ENCODE measurements at places on chromosomes 2 and 18. TPM values are rescaled to one million over a fixed set of nuclear protein-coding genes. Genes with fewer than 3 reads are reported as not detected.

FAM237A gene
- total RNA-seq = not detected

PTCD3 gene
- 87.9 TPM for total RNA-seq

RIT2 gene
- not detected for total RNA-seq

ROCK1 gene
- total RNA-seq = 25.6 TPM

ATP6V1B1 gene
- total RNA-seq = not detected

RAB6C gene
- not detected for total RNA-seq

Data from uterus (tissue), 4 donors.